Stimulated activated CD8-positive, alpha-beta memory T cell treated with anti-CD3 and anti-CD28 coated beads, Interleukin-12 subunit alpha, Interleukin-12 subunit beta, amount 100 ng/mL, for 4 hours (primary cell): ENCODE measurements at places on chromosomes 4 and X.

GRCh38 chrX:250965-251364, 30.2 kb upstream of the PLCXD1 start:
- DNase-seq, result no peak

DNA sequence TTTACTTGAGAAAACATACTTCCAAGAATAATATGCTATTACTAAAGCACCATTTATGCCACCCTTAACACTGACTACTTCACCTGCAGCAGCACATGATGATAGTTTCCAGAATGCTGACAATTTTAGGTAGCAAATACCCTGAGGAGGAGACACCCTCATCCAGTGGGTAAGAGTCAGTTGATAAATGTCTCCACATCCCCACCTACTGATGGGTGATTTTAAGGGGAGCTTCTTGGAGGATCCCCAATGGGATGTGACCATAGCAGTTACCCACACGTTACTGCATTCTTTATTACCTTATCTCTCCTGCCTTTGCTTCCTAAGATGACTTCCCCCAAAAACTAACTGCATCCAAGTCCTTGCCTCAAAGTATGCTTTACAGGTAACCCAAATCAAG, 131.2 kb upstream of the SMARCAD1 start:
- DNase-seq, result no peak

DNA sequence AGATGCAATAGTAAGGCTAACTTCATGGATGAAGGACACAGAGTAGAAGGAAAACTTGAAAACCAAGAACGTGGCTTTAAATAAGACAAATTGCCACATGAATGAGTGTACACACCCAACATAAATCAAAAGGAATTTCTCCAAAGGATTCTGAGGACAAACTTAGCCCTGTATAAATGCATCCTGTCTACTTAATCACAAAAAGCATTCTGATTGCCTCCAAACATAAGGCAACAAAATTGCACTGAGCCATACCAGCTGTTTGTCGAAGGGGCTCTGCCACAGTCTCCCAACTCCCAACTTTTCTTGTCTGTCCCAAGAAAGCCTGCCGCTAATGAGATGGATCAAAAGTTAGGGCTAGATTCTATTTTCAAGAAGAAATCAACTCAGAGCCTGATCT, 194.3 kb downstream of the SOWAHB start:
- DNase-seq, result no peak

- DNase-seq, result no peak
Measured at GRCh38 chrX:23854945-23855344, 52.8 kb downstream of the APOO start.

DNA sequence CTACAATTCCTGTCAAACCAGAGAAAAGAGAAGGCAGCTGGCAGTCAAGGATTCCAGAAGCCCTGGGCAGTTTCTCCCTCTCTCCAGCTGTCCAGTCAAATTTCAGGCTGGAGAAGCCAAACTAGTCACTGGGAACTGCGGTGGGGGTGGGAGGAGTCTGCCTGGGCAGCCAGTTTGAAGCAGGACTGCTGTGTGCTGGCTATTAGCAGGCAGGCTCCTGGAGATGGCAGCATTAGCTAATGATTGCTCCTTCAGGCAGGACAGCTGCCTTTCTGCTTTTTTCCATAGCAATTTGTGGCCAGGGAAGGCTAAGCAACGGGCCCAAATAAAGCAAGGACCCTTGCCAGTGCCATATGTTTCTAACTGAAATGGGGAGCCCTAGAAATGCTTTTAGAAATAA, 44.7 kb upstream of the FGF13 start:
- no peak for DNase-seq

- DNase-seq, result no peak
Measured at GRCh38 chr4:144179152-144179739, 38.7 kb upstream of the GYPA start.

GRCh38 chrX:111129921-111130320, 33.9 kb downstream of the PAK3 start:
- no peak for DNase-seq

GRCh38 chr4:145956288-145956890, 17.8 kb upstream of the ZNF827 start:
- no peak for DNase-seq

DNA sequence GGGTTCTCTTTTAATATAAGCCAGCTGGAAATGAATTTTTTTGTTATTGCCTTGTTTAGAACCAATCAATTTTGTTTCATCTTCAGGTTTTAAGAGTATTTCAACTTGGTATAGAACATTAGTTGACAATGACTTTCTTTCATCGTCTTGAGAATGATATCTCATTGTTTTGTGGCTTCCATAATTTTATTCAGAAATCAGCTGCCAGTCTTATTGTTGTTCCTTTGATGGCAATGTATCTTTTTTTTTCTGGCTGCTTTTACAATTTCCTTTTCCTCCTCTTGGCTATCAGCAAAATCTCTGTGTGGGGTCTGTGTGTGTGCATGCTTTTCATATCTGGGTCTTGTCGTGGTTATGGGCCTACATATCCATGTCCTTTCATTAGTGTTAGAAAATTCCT, 1536.4 kb upstream of the TENM3 start:
- DNase-seq, result no peak

DNA sequence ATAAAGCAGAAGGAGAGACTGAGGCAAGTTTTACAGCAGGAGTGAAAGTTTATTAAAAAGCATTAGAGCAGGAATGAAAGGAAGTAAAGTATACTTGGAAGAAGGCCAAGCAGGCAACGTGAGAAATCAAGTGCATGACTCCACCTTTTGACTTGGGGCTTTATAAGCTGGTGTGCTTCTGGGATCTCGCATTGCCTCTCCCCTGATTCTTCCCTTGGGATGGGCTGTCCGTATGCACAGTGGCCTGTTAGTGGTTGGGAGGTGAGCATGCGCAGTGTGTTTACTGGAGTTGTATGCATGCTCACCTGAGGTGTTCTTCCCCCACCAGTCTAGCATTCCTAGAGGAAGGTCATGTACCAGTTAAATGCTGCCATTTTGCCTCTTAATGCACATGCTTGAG, 29.1 kb upstream of the C1QTNF7 start:
- DNase-seq, result no peak

- DNase-seq, result no peak
Measured at GRCh38 chr4:149512501-149512900, 303.1 kb downstream of the IQCM start.

GRCh38 chrX:135345107-135345589, 35.9 kb downstream of the ETDC start:
- DNase-seq, result no peak

GRCh38 chr4:40214038-40214437, 17.2 kb downstream of the RHOH start:
- DNase-seq, result no peak

DNA sequence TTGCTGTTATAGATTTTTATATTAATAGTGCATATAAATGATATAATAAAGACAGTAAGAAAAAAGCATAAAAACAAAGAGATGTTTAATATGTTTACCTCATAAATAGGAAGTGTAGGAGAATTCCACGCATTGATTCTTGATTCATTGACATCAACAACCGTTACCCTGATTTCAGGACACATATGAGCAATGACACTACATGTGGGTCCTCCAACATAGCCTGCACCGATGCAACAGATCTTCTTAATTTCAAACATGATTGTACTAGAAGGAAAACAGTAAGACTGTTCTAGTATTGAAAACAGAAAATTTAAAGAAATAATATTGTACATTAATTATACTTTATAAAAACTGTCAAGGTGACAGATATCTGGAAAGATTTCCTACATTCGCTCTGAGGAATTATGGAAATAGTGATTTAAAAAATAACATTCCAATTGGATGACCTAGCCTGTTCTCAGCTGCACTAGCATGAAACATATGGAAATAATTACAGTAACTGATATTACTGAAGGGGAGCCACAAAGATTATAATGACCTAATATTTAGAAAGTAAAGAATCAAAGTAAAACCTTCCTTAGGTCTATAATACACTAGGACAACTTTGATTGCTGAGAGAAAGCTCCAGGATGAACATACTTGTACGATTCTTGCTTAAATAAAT, 5.9 kb downstream of the UGDH start:
- no peak for DNase-seq

DNA sequence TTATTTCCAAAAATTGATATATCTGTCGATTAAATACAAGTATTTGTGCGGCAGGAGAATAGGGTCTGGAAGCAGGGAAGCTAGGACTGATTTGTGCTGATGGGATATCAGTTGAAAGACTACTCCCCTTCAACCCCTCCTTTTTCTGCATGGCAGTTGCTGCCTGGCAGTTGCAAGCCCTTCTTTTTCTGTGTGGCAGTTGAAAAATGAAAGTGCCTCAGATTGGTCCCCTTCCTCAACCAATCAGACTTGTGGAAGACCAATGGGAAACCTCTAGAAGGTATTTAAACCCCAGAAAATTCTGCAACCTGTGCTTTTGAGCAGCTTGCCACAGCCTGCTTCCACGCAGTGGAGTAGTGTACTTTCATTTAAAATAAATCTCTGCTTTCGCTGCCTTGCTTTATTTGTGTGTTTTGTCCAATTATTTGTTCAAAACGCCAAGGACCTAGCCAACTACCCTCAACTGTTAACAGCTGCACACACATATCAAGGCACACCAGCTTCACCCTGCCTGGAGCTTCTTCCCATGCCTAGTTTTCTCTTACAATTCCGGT, 1.5 kb upstream of the TMA16 start:
- DNase-seq, result no peak

GRCh38 chr4:107856901-107857300, 32.2 kb downstream of the SGMS2 start:
- no peak for DNase-seq

GRCh38 chrX:7390441-7390840, 242.5 kb upstream of the PUDP start:
- no peak for DNase-seq

DNA sequence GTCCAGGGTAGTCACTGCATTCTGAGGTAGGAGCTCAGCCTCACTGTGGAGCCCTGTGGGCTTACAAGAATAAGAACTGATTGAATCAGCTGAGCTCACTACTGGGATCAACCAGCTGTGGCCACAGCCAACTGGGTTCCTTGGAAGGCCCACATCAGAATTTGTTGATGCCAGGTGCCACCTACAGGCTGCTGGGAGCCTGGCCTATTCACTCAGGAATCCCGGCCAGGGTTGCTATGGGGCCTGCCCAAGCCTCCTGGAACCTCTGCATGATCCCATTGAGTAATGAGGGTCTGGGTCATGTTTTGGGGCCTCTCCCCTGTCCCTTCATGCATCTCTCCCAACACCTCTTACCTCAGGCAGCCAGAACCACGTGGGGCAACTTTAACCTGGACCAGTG, 53.9 kb upstream of the KIAA1210 start:
- no peak for DNase-seq

GRCh38 chrX:34629572-34629971, 27.5 kb downstream of the TMEM47 start:
- no peak for DNase-seq

GRCh38 chr4:98566361-98567008, 91.9 kb downstream of the TSPAN5 start:
- no peak for DNase-seq

DNA sequence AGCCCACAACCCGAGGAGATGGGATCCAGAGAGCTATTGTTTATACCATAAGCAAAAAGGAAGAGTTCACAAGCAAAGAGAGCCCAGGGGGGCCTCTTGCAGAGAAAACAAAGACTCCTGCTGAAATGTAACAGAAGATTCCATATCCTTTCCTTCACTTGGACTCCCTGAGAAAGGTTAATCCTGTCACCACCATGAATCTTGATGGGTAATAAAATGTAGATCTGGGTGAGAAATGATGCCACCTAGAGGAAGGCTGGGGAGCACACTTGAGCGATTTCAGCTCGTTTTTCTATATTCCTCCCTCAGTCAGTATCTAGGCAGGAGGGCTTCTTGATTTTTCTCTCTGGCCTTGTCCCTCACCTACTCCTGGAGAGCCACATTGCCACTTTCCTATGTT, 10.2 kb upstream of the KCNE5 start:
- DNase-seq, result no peak

DNA sequence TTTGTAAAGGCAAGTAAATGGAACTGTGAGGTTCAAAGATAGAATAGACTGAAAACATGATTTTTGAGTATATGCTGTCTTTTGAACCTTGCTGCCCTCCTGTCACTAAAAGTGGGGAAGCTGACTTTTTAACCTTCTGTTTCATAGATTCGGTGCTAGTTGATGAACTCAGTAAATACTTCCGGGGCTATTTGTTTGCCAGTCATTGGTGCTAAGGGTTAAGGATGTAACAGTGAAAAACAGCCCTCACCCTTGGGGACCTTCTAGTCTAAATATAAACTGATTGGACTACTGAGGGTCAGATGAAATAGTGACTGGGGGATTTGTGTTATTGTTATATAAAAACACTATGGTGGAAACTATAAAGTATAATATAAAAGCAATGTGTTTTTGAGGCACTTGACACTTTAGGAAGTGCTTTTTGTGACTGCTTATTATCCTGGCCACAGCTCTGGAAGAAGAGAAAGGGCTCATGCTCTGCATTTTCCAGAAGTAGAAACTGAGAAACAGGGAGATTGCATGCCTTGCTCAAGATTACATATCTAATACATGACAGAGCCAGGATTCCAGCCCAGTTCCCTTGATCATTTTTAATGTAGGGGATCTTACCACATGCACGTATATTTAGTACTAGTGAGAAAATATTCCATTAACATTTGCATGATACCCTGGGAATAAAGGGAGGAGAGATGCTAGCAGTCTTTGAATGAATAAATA, 3.9 kb downstream of the BST1 start:
- DNase-seq, result no peak

GRCh38 chrX:47797084-47797483, 39.6 kb upstream of the ZNF81 start:
- DNase-seq, result no peak

DNA sequence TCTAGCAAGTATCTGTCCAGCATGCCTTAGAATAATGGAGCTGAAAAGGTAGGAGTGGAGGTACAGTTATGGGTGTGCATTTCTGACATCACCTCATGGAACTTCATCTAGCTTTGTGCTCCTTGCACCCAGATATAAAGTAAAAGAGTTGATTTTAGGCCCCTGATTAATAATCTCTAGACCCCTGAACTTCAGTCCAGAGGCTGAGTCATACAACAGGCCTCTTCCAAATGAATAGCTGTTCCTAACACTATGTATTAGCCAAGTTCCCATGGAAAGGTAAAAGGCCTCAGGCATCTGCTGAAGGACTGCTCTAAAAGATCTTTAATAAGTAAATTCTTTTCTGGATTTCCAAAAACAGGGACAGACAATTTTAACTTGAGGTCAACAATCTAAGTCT, 16.2 kb downstream of the TBC1D9 start:
- DNase-seq, result no peak

- no peak for DNase-seq
Measured at GRCh38 chr4:128287141-128287870, at the start of gene PGRMC2. Gene PGRMC2, minus strand, starts transcription at chr4:128287813. Its CDS starts 23 bp downstream, at chr4:128287790.

DNA sequence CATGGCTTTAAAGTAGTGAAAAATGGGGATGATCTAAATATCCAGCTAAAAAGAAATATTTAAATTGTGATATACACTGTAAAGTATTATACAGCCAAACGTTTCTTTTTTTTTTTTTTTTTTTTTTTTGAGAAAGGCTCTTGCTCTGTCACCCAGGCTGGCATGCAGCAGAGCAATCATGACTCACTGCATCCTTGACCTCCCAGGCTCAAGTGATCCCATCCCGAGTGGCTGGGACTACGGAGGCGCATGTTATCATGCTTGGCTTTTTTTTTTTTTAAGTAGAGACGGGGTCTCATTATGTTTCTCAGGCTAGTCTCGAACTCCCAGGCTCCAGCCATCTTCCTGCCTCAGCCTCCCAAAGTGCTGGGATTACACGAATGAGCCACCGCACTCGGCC, 17.1 kb downstream of the SMIM14 start:
- no peak for DNase-seq
